Left ventricle myocardium superior (tissue), 1 donor: ENCODE measurements at places on chromosomes 3 and 15.

GRCh38 chr15:51649659-51650521 is 27.3 kb upstream of the DMXL2 start:
- no peak for DNase-seq

DNA sequence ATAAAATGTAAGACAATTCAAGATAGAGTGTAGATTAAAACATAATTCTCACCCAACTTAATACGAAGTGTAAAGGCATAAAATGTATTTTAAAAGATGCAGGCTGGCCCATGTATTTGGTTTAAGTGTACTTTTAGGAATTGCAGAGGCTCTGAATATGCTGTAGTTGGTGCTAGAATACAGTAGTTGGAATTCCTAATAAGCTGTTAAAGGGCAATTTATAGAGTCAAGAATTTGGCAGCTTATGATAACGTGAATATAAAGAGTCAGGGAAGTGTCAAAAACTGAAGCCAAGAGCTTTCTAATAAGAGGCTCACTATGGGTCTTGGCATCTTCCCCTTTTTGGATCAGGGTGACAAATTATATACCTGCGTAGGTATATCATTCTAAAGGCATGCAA is 36.5 kb downstream of the ADAMTS9 start:
- no peak for DNase-seq

DNA sequence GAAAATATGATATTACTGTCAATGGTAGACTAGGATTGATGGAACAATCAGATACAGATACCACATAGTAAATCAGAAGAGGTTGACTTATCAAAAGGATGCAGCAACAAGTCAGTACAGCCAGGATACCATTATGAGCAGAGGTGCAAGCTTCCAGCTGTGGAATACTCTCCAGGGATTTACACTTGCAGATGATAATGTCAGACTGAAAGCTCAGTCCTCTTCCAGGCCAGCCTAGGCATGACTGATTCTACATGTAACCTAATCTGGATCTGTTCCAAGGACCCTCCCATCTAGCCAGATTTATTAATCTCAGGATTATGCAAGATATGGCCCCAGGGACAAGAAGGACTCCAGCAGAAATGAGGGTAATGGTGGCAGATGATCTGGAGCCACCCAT is 8.2 kb downstream of the FILIP1L start:
- DNase-seq, result no peak

- no peak for DNase-seq
Measured at GRCh38 chr3:195032955-195033354, 238.0 kb downstream of the XXYLT1 start.

DNA sequence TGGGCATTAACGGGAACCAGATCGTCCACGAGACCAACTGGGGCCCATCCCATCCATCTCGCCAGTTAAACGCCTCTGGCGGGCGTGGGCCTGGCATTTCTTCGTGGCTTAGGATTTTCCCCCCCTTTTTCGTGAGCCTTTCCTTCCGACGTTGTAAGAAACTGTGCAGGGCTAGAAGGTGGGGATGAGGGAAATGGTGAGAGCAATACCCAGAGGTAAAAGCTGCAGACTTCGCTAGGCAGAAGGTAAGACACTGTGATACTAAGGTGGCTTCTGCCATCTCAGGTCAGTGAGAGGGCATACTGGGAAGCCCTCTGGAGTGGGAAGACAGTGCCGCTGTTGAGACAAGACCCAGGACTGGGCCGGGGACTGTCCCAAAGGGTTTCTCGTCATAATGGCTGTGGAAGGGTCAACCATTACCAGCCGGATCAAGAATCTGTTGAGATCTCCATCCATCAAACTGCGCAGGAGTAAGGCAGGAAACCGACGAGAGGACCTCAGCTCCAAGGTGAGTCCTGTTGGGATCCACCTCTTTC is 666 bp downstream of the MAPKBP1 start:
- DNase-seq, result no peak

DNA sequence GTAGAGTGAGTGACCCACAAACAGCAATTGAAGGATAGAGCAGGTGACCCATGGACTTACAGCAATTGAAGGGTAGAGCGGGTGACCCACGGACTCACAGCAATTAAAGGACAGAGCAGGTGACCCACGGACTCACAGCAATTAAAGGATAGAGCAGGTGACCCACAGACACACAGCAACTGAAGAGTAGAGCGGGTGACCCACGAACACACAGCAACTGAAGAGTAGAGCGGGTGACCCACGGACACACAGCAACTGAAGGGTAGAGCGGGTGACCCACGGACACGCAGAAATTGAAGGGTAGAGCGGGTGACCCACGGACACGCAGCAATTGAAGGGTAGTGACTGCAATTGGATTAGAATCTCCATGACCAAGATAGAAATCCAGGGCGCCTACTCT is 9.8 kb upstream of the TNK2 start:
- no peak for DNase-seq

GRCh38 chr3:20456511-20456910 is 270.5 kb upstream of the SGO1 start:
- DNase-seq, result no peak

- no peak for DNase-seq
Measured at GRCh38 chr15:95304151-95304946, 1026.2 kb upstream of the NR2F2 start.

DNA sequence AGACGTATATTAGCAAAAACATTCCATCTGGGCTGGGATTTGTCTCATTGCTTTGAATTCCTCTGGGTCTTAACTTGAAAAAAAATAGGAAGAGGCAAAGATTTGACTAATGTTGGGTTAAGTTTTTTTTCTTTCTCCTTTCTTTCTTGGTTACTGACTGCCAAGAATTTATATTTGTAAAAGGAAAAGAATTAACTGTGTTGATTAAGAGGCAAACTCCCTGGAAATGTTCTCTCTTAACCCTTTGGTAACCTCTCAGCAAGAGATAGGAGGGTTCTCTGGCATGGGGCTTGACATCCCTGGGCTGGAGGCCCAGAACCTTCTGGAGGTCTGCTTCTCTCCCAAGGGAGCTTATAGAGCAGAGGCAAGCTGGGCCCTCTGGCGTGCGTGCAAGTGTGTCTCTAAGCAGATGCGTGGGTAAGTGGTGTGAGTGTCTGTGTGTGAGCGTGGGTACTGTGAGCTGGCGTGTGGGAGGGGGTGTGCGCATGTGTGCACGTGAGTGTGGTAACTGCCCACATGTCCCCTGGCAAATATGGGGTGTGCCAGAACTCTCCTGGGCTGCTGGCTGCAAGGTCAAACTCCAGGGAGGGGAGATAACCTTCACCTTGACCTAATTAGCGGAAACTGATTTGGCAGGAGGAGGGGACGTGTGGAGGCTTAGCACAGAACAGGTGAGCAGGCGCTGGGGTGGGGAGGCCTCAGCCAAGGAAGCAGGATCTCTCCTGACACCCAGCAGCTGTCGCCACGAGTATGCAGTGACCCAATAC is 49.4 kb upstream of the MAGEF1 start:
- DNase-seq, result peak; percentile 58

GRCh38 chr3:188697127-188697526 is 474.6 kb upstream of the TPRG1 start:
- DNase-seq, result no peak

DNA sequence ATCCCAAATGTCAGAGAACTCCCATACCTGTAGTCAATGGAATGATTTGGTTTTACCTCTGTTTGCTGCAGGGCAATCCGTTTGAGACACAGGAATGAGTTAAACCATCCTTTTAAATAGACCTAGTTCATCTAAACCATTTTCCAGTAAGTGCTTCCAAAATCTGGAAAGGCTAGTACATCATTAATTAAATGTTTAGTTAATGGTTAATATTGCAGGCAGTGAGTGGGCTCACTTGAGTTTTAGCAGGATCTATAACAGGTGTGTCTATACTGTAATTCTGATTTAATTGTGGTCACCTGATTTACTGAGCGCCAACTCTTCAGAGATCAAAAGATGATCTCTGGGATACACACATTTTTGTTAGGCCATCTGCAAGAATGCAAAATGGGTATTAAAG is 353.9 kb upstream of the ROPN1 start:
- DNase-seq, result no peak

GRCh38 chr15:82894971-82895520 is 57.5 kb downstream of the HOMER2 start:
- no peak for DNase-seq

GRCh38 chr3:158649791-158650190 is 5.5 kb downstream of the GFM1 start:
- DNase-seq, result no peak

DNA sequence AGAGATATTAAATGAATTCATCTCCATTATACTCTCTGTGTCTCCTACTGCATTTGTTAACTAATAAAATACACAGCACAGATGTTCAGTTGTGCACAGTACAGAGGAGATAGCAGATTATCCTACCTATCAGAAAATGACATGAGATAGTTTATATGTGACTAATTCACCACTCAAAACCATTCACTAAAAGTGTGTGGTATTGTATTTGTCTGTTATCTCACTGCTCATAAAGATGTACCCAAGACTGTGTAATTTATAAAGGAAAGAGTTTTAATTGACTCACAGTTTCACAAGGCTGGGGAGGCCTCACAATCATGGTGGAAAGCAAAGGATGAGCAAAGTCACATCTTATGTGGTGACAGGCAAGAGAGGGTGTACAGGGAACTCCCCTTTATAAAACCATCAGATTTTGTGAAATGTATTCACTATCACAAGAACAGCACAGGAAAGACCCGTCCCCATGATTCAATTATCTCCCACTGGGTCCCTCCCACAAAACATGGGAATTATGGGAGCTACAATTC is 936.3 kb downstream of the ROBO1 start:
- DNase-seq, result no peak

- DNase-seq, result no peak
Measured at GRCh38 chr15:68188647-68189046, 16.5 kb downstream of the CALML4 start.

- DNase-seq, result no peak
Measured at GRCh38 chr15:41115161-41115651, 874 bp downstream of the INO80 start.

DNA sequence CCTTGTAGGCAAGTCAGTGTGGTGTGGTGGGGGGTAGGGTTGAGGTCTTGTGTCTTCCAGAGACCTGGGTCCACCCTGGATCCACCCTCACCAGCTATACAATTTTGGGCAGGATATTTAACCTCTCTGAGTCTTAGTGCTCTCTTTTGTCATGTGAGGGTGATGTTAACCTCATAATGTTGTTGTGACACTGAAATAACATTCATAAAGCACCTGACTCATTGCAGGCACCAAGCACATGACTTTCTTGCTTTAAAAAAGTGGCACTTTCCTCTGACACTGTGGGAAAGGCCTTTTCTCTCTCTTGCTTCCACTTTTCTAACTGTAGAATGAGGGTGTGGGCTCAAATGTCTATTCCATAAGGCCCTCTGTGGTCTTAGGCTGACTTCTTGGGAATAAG is 75.5 kb downstream of the SCN10A start:
- no peak for DNase-seq

DNA sequence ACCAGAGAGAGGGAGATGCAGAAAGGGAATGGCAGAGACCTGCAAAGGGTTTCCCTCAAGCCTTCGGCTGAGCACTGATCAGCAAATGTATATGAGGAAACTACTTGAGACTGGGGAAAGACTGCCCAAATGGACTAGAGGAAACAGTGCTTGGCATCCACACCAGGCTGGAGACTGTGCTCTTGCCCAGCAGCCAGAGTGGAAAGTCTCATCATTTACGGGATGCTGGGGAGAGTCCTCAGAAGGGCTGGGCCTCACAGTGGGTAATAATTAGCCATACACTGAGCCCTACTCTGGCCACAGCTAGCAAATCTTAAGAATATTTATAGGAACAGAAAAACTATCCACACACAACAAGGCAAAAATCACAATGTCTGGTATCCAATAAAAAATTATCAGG is 18.5 kb downstream of the RAB6B start:
- no peak for DNase-seq

GRCh38 chr3:112004187-112004586 is 5.5 kb downstream of the TAGLN3 start:
- no peak for DNase-seq

DNA sequence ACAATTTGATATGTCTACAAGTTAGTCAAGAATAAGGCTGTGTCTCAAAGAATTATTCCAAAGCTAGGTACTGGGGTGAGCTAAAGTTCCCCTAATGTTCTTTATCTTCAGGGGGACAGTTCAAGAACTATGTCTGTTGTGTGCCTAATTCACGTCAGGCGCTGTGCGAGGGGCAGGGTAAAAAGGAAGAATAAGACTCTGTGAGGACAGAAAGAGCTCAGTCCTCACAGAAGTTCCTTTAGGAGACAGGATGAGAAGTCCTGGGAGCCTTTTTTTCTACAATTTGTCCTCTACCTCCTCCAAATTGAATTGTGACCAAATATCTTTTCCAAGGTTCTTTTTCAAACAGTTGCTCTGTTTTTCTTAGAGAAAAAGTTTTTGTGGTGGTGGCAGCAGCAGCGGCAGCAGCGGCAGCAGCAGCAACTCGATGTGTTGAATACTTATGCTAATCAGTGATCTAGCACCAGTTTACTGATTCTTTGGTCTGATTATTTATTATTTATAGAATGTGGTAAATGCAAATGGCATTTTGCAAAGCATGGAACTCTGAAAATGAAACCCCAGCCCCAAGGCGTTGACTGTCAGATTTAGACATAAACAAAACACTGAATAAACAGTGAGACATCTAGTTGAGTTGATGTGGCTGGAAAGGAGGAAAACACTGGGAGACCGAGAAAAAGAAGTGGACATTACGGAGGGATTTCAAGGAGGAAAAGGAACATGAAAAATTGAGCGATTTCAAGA is 88.6 kb downstream of the GTPBP8 start:
- DNase-seq, result no peak

DNA sequence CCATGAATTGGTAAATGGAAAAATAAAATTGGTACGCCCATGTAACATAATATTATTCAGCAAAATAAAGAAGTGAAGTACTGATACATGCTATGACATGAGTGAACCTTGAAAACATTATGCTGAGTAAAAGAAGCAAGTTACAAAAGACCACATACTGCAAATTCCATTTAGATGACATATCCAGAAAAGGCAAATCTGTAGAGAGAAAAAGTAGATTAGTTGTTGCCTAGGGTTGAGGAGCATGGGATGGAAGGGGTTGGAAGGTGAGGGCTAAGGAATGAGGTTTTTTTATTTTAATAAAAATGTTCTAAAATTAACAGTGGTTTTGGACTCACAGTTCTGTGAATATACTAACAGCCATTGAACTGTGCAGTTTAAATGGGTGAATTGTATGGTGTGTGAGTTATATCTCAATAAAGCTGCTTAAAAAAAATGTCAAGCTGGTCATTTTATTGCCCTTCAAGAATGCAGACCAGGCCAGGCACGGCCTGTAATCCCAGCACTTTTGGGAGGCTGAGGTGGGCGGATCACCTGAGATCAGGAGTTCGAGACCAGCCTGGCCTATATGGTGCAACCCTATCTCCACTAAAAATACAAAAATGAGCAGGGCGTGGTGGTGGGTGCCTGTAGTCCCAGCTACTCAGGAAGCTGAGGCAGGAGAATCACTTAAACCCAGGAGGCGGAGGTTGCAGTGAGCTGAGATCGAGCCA is 8.1 kb upstream of the DLG1 start:
- DNase-seq, result no peak

DNA sequence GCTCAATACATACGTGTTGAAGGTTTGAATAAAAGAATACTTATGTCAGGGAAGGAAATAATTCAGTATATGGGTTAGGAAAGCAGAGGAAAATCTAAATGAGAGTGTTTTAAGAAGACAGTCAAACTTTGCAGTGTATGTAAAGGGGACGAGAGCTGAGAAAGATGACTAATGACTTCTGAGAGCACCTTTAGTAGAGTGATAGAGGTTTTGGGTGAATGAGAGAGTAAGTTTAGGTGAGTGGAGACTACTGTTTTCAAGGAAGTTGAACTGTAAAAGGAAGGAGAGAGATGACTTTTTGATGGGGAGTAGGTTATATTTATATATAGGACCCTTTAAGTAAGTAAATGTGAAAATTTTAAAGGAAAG is 9.4 kb downstream of the TBC1D23 start:
- no peak for DNase-seq
